ENCODE measurements at places on chromosomes 6 and 20. TPM values are rescaled to one million over a fixed set of nuclear protein-coding genes. Genes with fewer than 3 reads are reported as not detected.

The LY6G6F gene
- total RNA-seq: not detected

The OR2H2 gene
- not detected for total RNA-seq

The TMEM170B gene
- total RNA-seq: 1.6 TPM

The RSPH4A gene
- total RNA-seq: 0.17 TPM

The ATP9A gene
- 3.8 TPM for total RNA-seq

The TRAPPC3L gene
- total RNA-seq: not detected

DNA sequence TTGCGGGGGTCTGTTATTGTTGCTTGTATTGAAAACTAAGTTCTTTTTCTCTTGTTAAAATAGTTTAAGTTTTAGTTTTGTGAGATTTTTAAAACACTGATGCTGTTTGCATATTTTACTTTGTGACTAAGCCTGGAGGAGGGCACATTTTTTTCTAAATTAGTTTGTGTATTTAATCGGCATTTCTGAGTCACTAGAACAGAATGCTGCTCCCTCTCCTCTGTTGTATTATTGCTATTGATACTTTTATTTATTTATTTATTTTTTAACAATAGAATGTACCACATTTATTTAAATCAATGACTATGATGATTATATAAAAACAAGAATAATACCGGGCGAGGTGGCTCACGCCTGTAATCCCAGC, 5.1 kb upstream of the FAM50B start:
- peaks cover 24% of the 10 kb centered on the region for H3K4me1 ChIP-seq
- no peaks in the 10 kb centered on the region for H3K36me3 ChIP-seq
- no peaks in the 10 kb centered on the region for H3K27me3 ChIP-seq
- H3K4me3 ChIP-seq: no peak overlapping the region

GRCh38 chr6:96652552-96652951, 89.6 kb downstream of the FHL5 start:
- DNase-seq: no peak
- H3K27ac ChIP-seq: no peak overlapping the region
- H3K36me3 ChIP-seq: no peaks in the 10 kb centered on the region

DNA sequence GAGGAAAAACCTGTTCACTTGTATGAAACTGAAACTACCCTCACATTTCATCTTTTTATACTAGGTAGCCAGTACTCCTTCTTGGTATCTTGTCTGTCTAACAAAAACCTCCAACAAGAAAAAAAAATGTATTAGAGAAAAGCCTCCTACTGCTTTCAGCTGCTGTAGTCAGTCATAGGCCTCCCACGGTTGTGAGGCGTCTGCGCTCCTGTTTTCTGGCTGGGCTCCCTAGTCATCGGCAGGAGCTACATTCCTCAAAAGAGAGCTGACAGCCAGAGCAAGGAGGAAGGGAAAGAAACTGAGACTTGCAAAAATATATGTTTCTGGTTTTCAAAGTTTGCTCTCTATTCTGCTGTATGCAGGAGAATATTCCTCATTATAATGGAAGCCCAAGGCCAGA, 517.0 kb downstream of the LMBRD1 start:
- no peaks in the 10 kb centered on the region for H3K4me1 ChIP-seq
- H3K27ac ChIP-seq: no peak overlapping the region
- H3K4me3 ChIP-seq: no peak overlapping the region
- no peaks in the 10 kb centered on the region for H3K27me3 ChIP-seq
- H3K36me3 ChIP-seq: no peaks in the 10 kb centered on the region
- DNase-seq: no peak

DNA sequence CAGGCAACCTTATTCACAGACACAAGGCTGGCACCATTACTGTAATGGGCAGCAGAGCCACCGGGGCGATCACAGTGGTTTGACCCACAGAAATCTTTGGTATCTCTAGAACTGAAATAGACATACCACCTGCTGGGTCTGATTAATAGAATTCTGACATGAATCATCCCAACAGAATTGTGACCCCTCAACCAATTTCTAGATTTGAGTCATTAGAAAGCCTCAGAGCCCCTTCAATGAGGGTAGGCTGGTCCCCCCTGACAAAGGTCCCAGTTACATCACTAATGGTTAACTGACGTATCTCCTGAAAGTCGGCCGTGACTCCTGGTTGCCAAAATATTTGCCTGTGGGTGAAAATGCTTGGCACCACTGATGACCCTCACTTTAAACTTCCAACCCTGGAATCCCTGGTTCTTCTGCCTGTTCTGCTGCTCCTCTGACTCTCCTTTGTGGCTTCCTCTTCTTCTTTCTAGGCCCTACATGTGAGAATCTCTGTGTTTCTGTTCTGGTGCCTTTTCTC, 124.9 kb upstream of the ARID1B start:
- no peak overlapping the region for H3K4me3 ChIP-seq
- peaks cover 17% of the 10 kb centered on the region for H3K27me3 ChIP-seq
- peaks cover 8% of the 10 kb centered on the region for H3K4me1 ChIP-seq
- H3K27ac ChIP-seq: no peak overlapping the region

DNA sequence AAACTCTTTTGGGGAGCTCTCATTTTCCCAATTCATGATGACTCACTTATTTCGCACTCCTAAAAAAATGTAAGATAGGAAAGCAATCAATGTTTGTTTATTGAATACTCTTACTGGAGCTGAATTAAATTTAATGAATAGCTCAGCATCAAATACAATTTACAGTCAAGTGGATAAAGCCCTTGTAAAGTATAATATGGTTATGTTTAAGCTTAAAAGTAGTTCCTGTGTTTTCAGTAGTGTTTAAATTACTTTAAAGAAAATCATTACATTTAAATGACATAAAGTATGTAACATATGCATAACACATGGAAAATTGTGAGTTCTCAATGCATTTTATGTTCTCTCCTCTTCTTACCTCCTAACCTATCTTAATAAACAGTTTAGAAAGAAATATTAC, at the start of gene OR2B3:
Gene OR2B3, minus strand, starts transcription at position 101 of the 400 bp plus-strand sequence. Its CDS starts 65 bp downstream, at position 36.
- H3K36me3 ChIP-seq: no peaks in the 10 kb centered on the region
- H3K4me3 ChIP-seq: no peak within 1 kb of the TSS
- no peak within 1 kb of the TSS for H3K27ac ChIP-seq
- no peak for DNase-seq

- no peak overlapping the region for H3K4me3 ChIP-seq
- H3K27me3 ChIP-seq: no peaks in the 10 kb centered on the region
- DNase-seq: no peak
- H3K36me3 ChIP-seq: no peaks in the 10 kb centered on the region
- H3K27ac ChIP-seq: no peak overlapping the region
These were observed 992.5 kb upstream of the ADGRB3 start for GRCh38 chr6:67642582-67642981.

- H3K36me3 ChIP-seq: no peaks in the 10 kb centered on the region
- DNase-seq: no peak
- H3K4me1 ChIP-seq: no peaks in the 10 kb centered on the region
- H3K4me3 ChIP-seq: no peak overlapping the region
These were observed 1368.8 kb upstream of the ADGRB3 start for GRCh38 chr6:67265996-67266921.

GRCh38 chr6:127539272-127539671, 20.1 kb upstream of the MTCL3 start:
- H3K4me3 ChIP-seq: no peak overlapping the region
- no peak for DNase-seq
- peaks cover 6% of the 10 kb centered on the region for H3K4me1 ChIP-seq
- H3K27ac ChIP-seq: no peak overlapping the region

DNA sequence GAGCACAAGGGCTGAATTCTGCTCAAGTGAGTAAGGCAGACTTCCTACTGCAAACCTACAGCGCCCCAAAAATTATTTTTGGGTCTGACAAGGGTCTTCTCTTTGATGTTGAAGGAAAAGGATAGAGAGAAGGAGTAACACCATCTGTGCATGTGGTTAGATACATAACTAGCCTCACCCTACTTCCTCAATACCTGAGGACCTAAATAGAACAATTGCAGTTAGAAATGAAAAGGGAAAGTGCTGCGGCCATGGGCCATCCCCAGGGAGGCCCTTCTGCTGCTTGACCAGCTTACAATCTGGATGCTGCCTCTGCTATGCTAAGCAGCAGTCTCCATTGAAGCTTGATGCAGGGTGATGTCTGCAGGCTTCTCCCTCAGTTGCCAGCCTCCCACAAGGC, 63.2 kb upstream of the ARMH2 start:
- no peaks in the 10 kb centered on the region for H3K27me3 ChIP-seq
- peak overlapping the region; percentile 44 for H3K4me3 ChIP-seq
- no peak for DNase-seq
- peak overlapping the region; percentile 74 for H3K27ac ChIP-seq

DNA sequence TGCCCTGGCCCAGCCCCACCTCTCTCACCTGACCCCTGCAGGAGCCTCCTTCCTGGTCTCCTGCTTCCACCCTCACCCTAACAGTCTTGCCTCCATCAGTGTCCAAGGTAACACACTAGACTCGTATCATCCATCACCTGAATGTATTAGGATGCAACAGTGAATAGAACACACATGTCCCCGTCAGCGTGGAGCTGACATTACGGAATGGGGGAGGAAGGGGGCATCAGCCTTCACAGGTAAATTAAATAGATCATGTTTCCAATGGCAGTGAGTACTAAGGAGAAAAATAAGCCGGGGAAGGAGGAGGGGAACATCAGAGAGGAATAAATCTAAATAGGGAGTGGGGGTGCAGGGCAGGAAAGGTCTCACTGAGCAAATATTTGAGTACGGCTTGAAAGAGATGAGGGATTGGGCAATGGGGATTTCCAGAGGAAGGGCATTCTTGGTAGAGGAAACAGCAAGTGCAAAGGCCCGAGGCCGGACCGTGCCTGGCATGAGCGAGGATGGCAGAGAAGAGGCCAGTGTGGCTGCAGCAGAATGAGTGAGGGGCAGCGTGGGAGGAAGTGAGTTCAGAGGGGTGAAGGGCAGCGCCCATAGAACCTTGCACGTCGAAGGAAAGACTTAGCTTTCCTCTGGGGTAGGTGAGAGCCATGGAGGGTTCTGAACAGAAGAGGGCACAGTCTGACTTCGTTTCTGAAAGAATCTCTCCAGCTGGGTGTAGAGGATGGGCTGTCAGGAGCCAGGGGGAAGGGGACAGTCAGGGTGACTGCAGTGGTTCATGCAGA, 110.1 kb upstream of the PTPN1 start:
- no peaks in the 10 kb centered on the region for H3K4me1 ChIP-seq
- no peak overlapping the region for H3K4me3 ChIP-seq
- H3K27me3 ChIP-seq: no peaks in the 10 kb centered on the region
- no peak overlapping the region for H3K27ac ChIP-seq
- H3K36me3 ChIP-seq: no peaks in the 10 kb centered on the region

DNA sequence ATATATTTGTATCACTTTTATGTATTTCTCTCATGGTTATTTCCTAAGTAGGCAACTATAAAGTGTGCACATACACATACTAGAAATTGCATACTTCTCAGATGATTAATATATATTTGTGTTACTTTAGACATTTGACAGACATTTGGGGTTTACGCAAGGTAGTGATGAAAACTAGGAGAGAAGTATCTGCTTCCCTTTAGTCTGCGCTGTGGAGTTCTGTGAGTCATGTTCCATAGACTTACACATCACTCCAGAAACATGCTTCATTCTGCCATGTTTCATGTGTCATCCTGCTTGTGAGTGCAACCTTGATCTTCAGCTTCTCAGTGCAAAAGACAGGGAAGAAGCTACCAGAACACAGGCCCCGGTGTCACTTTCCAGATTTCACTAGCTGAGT, 200.7 kb upstream of the BMP2 start:
- no peak for DNase-seq
- no peak overlapping the region for H3K4me3 ChIP-seq
- no peaks in the 10 kb centered on the region for H3K27me3 ChIP-seq

- peak overlapping the region; percentile 20 for H3K4me3 ChIP-seq
- peaks cover 3% of the 10 kb centered on the region for H3K4me1 ChIP-seq
- no peaks in the 10 kb centered on the region for H3K27me3 ChIP-seq
- peak; percentile 18 for DNase-seq
- H3K36me3 ChIP-seq: no peaks in the 10 kb centered on the region
- no peak overlapping the region for H3K27ac ChIP-seq
These were observed 541.5 kb downstream of the CD83 start for GRCh38 chr6:14658886-14659561.

DNA sequence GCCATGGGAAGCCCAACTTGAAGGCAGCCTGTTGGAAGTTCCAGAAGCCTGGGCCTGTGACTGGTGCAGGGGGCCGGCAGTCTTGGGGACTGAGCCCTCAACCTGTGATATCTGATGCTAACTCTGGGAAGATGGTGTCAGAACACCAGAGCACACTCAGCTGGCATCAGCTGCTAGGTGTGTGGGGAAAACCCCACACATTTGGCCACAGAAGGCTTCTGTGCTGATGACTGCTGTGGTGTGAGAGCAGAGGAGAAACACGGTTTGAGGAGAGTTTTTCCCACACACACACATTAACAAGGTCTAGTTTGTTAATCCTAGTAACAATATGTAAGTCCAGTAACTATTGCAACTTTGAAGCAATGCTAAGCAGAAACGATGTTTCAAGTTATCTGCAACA, 78.0 kb downstream of the PSMB1 start:
- H3K27ac ChIP-seq: no peak overlapping the region
- DNase-seq: no peak
- H3K4me1 ChIP-seq: no peaks in the 10 kb centered on the region
- H3K36me3 ChIP-seq: no peaks in the 10 kb centered on the region
- peaks cover 13% of the 10 kb centered on the region for H3K27me3 ChIP-seq

DNA sequence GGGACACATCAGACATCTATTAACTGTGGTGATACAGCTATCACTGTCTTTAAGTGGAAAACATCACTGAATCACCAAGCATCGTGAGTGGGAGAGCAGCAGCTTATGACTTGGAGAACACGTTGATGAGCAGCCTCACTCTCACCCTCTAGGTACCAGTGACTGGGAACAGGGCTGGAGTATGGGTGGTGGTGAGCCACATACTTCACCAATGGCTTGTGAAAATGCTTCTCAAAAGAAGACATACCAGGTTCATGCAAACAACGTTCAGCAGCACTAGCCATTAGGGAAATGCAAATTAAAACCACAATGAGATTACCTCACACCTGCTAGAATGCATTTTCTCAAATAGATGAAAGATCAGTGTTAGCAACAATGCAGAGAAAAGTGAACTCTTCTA, 25.3 kb downstream of the SNX5 start:
- H3K36me3 ChIP-seq: peaks cover 19% of the 10 kb centered on the region
- peaks cover 6% of the 10 kb centered on the region for H3K4me1 ChIP-seq
- H3K27ac ChIP-seq: no peak overlapping the region
- H3K4me3 ChIP-seq: no peak overlapping the region

DNA sequence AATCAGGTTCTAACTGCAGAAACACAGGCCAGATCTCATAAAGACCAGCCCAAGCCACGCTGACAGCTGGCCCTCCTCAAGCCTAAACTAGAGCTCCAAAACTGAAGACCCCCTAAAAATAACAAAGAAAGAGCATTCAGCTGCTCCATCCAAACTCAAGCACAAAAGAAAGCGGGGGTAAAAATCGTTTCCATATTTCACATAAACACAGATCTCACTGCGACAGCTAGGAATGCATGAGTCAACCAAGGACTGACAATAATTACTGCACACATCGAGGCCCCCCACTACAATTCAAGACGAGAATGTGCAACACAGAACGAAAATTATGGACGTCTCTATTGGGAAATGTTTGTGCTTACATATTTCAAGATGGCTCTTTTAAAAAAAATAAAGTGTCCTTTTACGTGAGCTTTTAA, 31.1 kb downstream of the CNKSR3 start:
- DNase-seq: no peak
- H3K4me1 ChIP-seq: no peaks in the 10 kb centered on the region
- no peaks in the 10 kb centered on the region for H3K36me3 ChIP-seq
- H3K4me3 ChIP-seq: no peak overlapping the region
- no peak overlapping the region for H3K27ac ChIP-seq
- peaks cover 6% of the 10 kb centered on the region for H3K27me3 ChIP-seq

- H3K36me3 ChIP-seq: no peaks in the 10 kb centered on the region
- no peak for DNase-seq
- H3K27ac ChIP-seq: no peak overlapping the region
- no peaks in the 10 kb centered on the region for H3K4me1 ChIP-seq
- H3K27me3 ChIP-seq: peaks cover 70% of the 10 kb centered on the region
- H3K4me3 ChIP-seq: no peak overlapping the region
These were observed 2.0 kb downstream of the LAMP5 start for GRCh38 chr20:9516234-9516871.

Measured in activated T-cell treated with anti-CD3 and anti-CD28 coated beads, Interleukin-2, amount 50 U/mL, for 72 hours (primary cell).